ENCODE measurements at places on chromosomes 6 and 20.

- peak; percentile 52 for DNase-seq
These were observed 21.6 kb upstream of the TULP4 start for GRCh38 chr6:158290659-158291058.

- DNase-seq: no peak
These were observed 806.1 kb upstream of the MAP3K7 start for GRCh38 chr6:91392951-91393350.

DNA sequence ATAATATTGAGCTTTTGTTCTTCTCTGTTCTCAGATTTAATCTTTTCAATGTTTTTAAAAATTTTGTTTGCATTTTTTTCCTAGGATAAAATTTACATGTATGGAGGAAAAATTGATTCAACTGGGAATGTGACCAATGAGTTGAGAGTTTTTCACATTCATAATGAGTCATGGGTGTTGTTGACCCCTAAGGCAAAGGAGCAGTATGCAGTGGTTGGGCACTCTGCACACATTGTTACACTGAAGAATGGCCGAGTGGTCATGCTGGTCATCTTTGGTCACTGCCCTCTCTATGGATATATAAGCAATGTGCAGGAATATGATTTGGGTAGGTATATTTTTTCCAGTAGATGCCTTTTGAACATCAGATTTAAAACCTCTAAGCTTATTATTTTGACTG is 89.8 kb downstream of the ATRN start:
- DNase-seq: no peak

DNA sequence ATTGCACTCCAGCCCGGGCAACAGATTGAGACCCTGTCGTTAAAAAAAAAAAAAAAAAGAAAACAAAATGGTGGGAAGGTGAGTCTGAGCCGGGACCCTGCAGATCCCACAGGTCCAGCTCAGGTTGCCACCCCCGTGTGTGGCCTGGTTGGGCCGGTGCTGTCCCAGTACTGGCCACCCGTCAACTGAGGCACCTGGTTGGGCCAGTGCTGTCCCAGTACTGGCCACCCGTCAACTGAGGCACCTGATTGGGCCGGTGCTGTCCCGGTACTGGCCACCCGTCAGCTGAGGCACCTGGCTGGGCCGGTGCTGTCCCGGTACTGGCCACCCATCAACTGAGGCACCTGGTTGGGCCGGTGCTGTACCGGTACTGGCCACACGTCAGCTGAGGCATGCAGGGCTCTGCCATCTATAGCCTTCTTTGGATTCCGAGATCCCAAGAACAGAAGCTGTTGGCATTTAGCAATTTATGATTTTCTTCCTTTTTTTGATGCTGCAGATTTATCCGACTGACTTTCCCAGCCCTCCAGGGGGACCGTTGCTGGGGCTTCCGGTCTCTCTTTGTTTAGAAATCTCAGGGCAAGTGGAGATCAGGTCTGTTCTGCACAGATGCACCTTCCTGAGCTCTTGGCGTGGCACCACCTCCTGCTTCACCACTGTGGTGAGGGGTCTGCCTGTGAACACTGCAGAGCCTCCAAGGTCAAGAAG is 113.8 kb downstream of the SYCP2 start:
- DNase-seq: no peak

DNA sequence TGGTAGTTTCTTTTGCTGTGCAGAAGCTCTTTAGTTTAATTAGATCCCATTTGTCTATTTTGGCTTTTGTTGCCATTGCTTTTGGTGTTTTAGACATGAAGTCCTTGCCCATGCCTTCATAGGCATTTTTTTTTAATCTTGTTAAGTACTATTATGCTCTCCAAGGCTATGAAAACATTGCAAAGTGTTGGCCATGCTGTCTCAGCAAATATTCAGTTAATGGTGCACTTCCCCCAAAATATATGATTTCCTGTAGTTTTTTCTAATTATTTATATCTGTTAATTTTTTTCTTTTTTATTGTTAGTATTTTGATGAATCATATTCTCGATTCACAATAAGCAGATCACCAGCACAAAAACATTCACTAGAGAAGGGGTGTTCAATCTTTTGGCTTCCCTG is 806.1 kb upstream of the FLRT3 start:
- no peak for DNase-seq

DNA sequence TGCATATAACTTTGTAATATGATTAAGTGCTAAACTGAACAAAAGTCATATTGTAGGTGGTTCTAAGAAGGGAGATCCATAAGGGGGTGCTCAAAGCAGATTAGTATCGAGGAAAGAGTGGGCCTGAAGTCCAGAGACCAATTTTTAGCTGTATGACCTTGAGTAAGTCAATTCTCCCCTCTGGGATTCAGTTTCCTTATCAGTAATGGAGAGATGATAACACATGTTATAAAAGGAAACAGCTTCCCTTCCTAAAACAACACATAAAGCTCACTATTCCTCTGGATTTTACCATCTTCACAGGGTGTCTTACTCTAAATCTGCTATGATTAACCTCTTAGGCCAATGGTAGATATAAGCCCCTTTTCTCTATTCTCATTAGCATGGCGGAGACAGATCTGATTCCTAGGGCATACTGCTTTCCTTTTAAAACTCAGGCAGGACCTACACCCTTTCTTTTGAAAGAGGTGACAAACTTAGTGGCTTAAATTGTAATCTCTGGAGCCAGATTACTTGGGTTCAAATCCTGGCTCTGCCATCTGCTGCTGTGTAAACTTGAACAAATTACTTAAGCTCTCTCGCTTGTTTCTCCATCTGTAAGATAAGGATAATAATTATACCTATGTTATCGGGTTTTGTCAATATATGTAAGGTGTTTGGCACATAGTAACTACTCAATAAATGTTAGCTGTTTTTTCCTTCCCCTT is 39.5 kb downstream of the ACSS2 start:
- DNase-seq: no peak

- peak; percentile 58 for DNase-seq
These were observed 25.3 kb downstream of the BFSP1 start for GRCh38 chr20:17505636-17506517.

GRCh38 chr6:97113170-97113569 is 169.8 kb downstream of the MMS22L start:
- DNase-seq: no peak

- no peak for DNase-seq
These were observed 34.0 kb downstream of the ZC3H12D start for GRCh38 chr6:149450679-149451375.

DNA sequence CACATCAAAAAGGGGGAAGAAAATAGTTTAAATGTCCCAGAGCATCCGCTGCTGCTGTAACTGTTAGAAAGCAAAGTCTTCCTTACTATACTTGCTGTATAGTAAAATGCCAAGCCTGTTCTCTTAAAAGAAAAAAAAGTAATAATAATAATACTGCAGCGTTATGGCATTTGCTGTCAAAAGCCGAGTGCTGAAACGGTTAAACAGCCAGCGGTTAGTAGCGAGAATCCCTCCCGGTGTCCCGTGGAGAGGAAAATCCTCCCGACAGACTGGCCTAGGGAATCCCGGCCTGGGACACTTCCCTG is 19.5 kb upstream of the NFATC2 start:
- DNase-seq: no peak

GRCh38 chr20:40499391-40499790 is 189.6 kb downstream of the MAFB start:
- DNase-seq: no peak

DNA sequence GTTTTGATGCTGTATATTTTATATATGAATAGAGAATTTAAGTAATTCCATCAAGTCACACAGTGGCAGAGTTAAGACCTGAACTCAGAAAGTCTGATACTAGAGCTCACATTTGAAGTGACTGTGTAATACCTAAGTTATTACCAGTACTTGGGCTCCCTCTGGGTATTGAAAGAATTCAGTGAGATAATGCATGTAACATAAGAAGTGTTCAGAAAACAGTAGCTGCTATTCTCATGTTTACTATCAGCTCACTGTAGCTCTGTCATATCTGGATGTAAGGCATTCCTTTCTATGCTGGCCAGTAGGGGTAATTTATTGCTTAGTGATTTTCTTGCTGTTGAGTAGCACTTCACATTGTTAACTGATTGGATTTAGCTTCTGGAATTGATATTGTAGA is 44.6 kb downstream of the NKX2-4 start:
- no peak for DNase-seq

DNA sequence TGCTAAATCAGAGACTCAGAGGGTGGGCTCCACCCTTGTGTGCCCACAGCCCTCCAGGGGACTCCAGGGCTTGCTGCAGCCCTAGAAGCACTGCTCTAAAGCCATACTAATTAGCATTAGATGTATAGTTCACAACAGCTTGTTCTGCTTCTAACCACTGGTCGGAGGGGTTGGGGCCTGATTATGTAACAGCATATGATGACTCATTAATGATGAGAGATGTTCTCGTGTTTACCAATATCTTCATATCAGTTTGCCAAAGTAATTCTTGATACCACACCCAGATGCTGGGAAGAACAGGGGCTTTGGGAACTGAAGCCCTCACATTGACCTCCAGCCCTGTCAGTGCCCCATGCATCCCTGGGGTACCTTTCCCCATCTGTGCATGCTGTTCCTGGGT is 104.1 kb upstream of the FOXA2 start:
- no peak for DNase-seq

DNA sequence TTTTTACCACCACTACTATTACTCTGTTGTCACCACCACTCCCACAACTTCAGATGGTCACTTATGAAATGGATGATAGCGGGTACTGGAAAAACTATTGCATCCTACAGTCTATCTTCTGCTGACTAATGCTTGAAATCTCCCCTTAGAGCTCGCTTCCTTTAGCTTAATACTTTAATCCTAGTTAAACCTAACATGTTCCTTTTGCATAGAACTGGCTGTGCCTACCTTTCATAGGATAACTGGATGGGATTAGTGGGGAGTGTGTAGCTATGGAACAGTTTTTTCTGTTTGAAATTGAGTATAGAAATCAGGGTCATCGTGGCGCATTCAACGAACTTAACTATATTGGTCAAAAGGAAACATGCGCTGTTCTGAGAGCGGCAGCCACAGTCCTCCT is 294.7 kb downstream of the FARS2 start:
- DNase-seq: no peak

DNA sequence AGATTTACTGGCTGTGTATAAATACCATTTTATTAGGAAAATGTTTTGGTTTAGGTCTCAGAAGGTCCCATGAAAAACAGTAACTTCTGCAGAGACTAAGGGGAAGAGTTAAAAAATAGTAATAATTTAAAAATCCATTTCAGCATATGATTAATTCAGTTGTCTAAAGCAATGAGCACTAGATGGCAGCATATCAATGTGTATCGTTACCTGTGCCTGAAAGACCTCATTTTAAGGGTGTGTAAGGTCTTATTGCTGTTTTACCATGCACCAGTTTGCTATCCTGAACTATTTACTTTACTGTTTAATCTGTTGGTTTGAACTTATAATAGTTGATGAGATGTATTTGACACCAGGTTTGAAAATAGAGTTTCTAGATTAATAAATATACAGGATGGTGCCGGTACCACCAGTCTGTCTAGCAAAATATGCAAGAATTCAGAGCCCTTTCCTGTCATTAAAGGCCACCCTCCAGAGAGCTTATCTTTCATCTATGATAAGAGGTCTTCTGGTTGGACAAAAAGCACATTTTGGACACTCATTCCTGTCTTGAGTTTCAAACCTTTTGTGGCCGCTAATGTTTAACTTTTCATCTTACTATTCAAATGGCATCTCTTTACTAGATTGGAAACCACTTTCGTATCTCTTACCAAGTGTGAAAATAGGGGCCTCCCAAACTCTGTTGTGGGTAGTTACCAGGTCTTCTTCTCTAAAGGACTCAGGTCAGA is 8.9 kb upstream of the AHI1 start:
- DNase-seq: no peak

DNA sequence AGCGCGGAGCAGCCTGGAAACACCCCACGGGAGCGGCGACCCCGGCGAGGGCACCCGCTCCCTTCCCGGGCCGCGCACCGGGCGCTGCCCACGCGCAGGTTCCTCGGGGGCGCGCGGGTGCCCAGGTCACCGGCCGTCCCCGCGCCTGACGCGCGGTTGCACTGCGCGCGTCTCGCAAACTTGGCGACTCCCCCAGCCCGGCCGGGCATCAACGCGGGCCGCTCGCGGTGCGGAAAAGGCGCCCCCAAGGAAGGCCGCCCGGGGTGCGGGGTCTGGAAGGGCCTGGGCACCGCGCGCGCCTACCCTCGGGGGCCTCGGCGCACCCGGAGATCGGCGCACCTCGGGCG is 555 bp upstream of the ZBTB46 start:
- DNase-seq: no peak

- DNase-seq: no peak
These were observed 19.5 kb upstream of the TAF8 start for GRCh38 chr6:42030585-42031506.

DNA sequence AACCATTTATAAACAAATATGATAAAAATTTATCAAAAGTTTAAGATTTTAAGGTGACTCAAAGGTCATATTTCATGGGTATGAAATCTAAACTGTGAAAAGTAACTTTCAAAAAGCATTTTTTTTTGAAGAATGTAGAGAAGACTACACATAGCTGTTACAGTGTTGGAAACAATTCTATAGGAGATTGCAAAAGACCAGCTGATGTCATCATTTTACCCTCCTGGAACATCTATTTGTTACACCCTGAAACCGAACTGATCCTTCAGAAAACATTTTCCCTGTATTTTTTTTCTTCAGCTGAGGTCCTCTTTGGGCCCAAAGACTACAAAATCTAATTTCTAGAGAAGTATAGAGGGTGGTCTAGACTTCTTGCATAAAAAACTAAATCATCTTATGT is 297.5 kb upstream of the FERMT1 start:
- no peak for DNase-seq

DNA sequence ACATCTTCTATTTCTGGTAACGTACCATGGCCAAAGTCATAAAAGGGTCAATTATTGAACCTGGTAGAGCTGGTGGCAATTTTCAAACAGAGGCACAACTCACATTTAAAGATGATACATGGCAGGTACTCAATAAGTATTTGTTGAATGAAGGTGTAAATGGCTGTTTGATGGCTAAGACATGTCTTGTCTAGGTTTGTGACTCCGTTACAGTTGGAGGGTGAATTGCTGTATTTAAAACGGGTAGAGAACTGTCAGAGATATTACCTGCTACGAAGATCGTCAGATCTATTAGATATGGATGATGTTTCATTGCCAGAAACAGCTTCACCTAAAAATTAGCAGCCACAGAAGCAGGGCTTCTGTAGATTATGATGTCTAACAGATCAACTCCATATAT is 601.9 kb downstream of the PRKN start:
- no peak for DNase-seq
